ENCODE measurements at places on chromosomes 1 and 21. TPM values are rescaled to one million over a fixed set of nuclear protein-coding genes. Genes with fewer than 3 reads are reported as not detected.

The METTL18 gene
- 6.3 TPM for total RNA-seq

The CYYR1 gene
- 89.1 TPM for total RNA-seq

The GCSAML gene
- not detected for total RNA-seq

The KRTAP19-4 gene
- total RNA-seq = not detected

The PAPPA2 gene
- total RNA-seq = not detected

The MAGOH gene
- total RNA-seq = 75.1 TPM

The KANK4 gene
- 0.24 TPM for total RNA-seq

The PDZK1IP1 gene
- total RNA-seq = not detected

The NUP210L gene
- 0.04 TPM for total RNA-seq

The WNT4 gene
- not detected for total RNA-seq

The S100A12 gene
- total RNA-seq = not detected

The CYP4X1 gene
- not detected for total RNA-seq

The TMEM54 gene
- total RNA-seq = 4.8 TPM

The IL20 gene
- not detected for total RNA-seq

The INSRR gene
- total RNA-seq = 0.15 TPM

The TTLL7 gene
- 34.2 TPM for total RNA-seq

The PRPF38A gene
- total RNA-seq = 95.7 TPM

The PLA2G4A gene
- 34.4 TPM for total RNA-seq

The CDK18 gene
- total RNA-seq = 9.2 TPM

The DNAJC28 gene
- total RNA-seq = 2.1 TPM

The LENEP gene
- 1.7 TPM for total RNA-seq

The GNAT2 gene
- total RNA-seq = not detected

The CD2 gene
- not detected for total RNA-seq

All from A673 (cell line).